H1 (cell line): ENCODE measurements at places on chromosomes 3 and 15.

- H3K27ac ChIP-seq: no peak overlapping the region
- H3K4me1 ChIP-seq: peaks cover 3% of the 10 kb centered on the region; the same call in 1 of the 2 replicates
- no peaks in the 10 kb centered on the region for H3K27me3 ChIP-seq
- no peak for DNase-seq
- H3K36me3 ChIP-seq: no peaks in the 10 kb centered on the region
- H3K4me3 ChIP-seq: no peak overlapping the region
Measured at GRCh38 chr3:4340411-4341335, 37.5 kb downstream of the SETMAR start.

GRCh38 chr3:54909191-54909590, 18.7 kb downstream of the LRTM1 start:
- H3K27me3 ChIP-seq: no peaks in the 10 kb centered on the region
- no peak overlapping the region for H3K27ac ChIP-seq
- H3K4me1 ChIP-seq: no peaks in the 10 kb centered on the region
- DNase-seq: no peak
- no peaks in the 10 kb centered on the region for H3K36me3 ChIP-seq

DNA sequence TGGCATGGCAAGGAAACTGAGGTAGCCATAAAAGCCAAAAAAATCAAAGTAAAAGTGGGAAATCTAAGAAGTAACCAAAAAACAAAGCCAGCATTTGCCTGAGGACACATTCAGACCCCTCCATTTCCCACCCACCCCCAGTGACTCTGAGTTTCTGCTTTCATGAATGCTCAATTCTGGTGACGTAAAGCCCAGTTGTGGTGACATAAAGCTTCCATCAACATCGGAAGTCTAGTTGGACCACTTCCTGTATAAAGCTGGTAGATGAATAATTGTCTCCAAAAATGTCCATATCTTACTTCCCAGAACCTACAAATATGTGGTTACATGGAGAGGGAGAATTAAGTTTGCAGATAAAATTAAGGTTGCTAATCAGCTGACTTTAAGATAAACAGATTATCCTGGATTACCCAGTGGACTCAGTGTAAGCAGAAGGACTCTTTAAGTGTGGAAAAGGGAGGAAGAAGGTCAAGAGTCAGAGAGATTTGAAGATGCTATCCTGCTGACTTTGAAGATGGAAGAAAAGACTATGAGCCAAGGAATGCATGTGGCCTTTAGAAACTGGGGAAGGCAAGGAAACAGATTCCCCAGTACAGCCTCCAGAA, 62.0 kb upstream of the ST3GAL6 start:
- no peak for DNase-seq
- H3K36me3 ChIP-seq: no peaks in the 10 kb centered on the region
- H3K4me3 ChIP-seq: no peak overlapping the region
- no peak overlapping the region for H3K27ac ChIP-seq
- H3K4me1 ChIP-seq: no peaks in the 10 kb centered on the region

GRCh38 chr15:52113235-52113634, 660 bp upstream of the BCL2L10 start:
- DNase-seq: no peak
